ENCODE measurements at places on chromosomes 4 and X. TPM values are rescaled to one million over a fixed set of nuclear protein-coding genes. Genes with fewer than 3 reads are reported as not detected.

Gene DDX53
- not detected for total RNA-seq

Gene NAP1L3
- 0.31 TPM for total RNA-seq

- H3K27me3 ChIP-seq = no peaks in the 10 kb centered on the region
- H3K4me3 ChIP-seq = no peak overlapping the region
- DNase-seq = no peak
- no peaks in the 10 kb centered on the region for H3K36me3 ChIP-seq
- H3K4me1 ChIP-seq = no peaks in the 10 kb centered on the region
These were observed 35.0 kb downstream of the LIMCH1 start for GRCh38 chr4:41572956-41573355.

Gene DOK7
- 1.9 TPM for total RNA-seq

DNA sequence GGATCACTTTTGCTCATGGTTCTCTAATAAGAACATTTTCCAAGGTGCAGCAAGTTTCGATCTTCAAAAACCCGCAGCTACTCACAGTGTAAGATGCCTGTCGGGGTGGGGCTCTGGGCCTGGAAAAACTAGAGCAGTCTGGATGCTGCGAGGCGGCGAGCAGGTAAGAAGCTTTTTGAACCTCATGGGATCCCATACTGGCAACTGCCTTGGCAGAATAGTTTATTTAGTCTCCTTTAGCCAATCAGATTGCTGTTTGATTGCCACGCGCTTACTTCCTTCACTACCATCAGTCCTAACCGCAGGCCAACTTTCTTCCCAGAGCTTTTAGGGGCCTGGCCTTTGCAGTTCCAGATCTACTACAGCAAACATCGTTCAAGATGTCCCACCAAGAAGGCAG lies 61.3 kb upstream of the MAGEB10 start:
- H3K27ac ChIP-seq = no peak overlapping the region
- no peaks in the 10 kb centered on the region for H3K36me3 ChIP-seq
- H3K4me1 ChIP-seq = no peaks in the 10 kb centered on the region
- H3K4me3 ChIP-seq = no peak overlapping the region
- no peaks in the 10 kb centered on the region for H3K27me3 ChIP-seq

DNA sequence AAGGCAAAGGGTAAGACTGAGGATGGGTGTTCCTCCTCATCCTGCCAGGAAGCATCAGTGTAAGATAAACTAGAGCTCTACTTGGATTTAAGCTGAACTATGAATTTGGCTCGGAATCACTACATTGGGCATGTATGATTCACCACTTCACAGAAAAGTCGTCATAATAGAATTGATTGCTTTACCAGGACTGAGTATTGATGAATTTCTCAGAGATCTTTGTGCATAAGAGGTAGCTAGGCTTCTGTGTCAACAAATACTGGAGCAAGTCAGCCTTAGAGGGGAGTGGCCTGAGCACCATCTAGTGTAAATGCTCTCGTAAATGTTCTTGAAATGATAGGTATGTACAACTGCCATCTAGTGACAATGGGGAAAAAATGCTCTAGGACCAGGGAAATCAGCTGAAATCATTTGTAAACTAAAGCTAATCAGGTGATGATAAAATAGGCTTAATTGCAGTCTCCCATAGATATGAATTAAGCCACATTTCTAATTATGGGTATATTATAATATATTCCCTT lies 309.5 kb upstream of the FMR1 start:
- no peaks in the 10 kb centered on the region for H3K27me3 ChIP-seq
- no peaks in the 10 kb centered on the region for H3K4me1 ChIP-seq
- H3K36me3 ChIP-seq = no peaks in the 10 kb centered on the region
- H3K4me3 ChIP-seq = no peak overlapping the region
- no peak for DNase-seq

DNA sequence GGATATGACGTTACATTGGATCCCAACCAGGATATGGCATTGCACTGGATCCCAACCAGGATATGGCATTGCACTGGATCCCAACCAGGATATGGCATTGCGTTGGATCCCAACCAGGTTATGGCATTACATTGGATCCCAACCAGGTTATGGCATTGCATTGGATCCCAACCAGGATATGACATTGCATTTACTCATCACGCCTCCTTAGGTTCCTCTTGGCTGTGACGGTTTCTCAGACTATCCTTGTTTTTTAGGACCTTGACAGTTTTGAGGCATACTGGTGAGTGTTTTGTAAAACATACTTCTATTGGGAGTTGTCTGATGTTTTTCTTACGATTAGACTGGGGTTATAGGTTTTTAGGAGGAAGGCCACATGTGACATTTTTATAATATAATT lies 5.4 kb upstream of the ACSL1 start:
- no peak overlapping the region for H3K27ac ChIP-seq
- H3K27me3 ChIP-seq = no peaks in the 10 kb centered on the region
- H3K4me1 ChIP-seq = no peaks in the 10 kb centered on the region
- DNase-seq = no peak

DNA sequence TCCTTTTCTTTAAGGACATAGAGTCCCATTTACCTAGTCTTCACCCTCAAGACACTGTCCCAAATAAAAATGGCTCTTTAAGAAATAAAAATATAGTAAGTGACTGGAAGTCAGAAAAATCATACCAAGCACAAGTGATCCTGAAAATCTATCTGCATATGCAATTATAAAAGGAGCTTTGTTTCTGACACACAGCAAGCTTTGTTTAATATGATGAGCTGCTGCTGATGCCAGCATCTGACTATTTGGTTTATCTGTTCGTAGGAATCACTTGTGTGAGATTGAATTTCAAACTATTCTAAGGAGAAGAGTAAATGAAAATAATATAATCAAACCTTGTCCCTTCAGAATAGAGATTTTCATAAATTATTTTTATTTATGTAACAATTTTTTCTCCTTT lies 332.4 kb downstream of the PCDH7 start:
- H3K4me1 ChIP-seq = no peaks in the 10 kb centered on the region
- no peak overlapping the region for H3K27ac ChIP-seq
- no peak for DNase-seq
- H3K4me3 ChIP-seq = no peak overlapping the region
- H3K27me3 ChIP-seq = no peaks in the 10 kb centered on the region

Gene AKAP14
- not detected for total RNA-seq

DNA sequence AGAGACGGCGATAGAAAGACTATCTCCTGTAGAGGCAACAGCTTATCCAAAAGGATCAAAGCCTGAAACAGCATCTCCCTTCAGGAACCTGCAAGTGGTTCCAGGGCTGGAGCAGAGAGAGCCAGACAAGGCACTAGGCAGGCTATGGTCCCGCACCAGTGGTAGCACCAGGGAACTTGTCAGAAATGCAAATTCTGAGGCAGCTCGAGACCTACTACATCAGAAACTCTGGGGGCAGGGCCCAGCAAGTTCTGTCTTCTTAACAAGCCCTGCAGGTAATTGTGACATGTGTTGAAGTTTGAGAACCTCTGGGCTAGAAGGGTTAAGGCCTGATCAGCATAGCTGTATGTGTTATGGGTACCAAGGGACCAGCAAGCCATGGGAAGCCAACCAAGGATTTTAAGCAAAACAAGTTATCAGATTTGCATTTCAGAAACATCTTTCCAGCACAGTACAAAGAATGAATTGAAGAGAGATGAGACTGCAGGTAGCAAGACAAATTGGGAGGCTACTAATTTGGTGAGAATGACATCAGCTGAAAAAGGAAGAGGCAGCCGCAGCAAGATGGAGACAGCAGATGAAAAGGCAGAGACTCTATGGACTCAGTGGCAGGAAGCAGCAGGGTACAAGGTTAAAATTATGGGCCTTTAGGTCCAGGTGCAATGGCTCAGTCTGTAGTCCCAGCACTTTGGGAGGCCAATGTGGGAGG lies 139.7 kb downstream of the TSPAN5 start:
- H3K27me3 ChIP-seq = no peaks in the 10 kb centered on the region
- no peaks in the 10 kb centered on the region for H3K36me3 ChIP-seq
- H3K27ac ChIP-seq = no peak overlapping the region
- H3K4me1 ChIP-seq = no peaks in the 10 kb centered on the region
- DNase-seq = no peak

DNA sequence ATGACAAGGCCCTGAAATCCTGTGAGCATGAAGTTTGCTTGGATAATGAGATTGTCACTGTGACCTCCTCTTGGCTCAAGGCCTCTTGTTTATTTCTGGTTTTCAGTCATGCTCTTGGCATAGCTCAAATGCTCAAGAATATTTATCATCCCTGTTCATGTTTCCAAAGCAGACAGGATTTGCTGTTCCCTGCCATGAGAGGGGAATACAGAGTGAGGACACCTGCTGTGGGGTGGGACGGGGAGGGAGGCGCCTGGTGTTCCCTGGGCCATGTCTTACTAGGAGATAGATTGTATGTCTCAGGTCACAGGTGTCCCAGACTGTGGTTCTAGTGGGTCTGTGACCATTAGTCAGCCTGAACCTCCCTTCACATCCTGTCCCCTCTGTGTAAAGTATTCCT lies 34.9 kb upstream of the SH3RF1 start:
- H3K27me3 ChIP-seq = no peaks in the 10 kb centered on the region
- DNase-seq = no peak
- H3K4me3 ChIP-seq = no peak overlapping the region
- no peaks in the 10 kb centered on the region for H3K36me3 ChIP-seq
- H3K4me1 ChIP-seq = peaks cover 12% of the 10 kb centered on the region
- H3K27ac ChIP-seq = no peak overlapping the region

Gene F9
- total RNA-seq = 400 TPM

Gene UBQLN2
- total RNA-seq = 14.8 TPM

DNA sequence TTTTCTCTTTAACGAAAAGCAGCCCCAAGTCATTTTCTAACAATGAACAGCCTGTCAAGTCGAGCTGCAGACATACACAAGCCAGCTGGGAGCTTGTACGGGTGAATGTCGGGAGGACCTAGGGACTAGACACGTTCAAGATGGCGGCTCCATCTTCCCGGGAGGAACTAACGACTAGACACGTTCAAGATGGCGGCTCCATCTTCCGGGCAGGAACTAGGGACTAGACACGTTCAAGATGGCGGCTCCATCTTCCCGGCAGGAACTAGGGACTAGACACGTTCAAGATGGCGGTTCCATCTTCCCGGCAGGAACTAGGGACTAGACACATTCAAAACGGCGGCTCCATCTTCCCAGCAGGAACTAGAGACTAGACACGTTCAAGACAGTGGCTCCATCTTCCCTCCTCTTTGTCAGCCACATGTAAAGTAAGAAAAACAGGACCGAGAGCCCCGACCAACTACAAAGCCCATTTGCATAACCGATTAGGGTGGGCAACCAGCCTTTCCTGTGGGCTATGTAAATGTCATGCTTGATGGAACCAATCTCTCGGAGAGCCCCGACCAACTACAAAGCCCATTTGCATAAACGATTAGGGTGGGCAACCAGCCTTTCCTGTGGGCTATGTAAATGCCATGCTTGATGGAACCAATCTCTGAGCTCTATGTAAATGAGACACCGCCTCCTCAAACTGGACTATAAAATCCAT lies 175.5 kb downstream of the DHRSX start:
- H3K4me1 ChIP-seq = no peaks in the 10 kb centered on the region
- DNase-seq = peak; percentile 49
- H3K4me3 ChIP-seq = peak overlapping the region; percentile 32
- H3K27ac ChIP-seq = peak overlapping the region; percentile 33
- H3K36me3 ChIP-seq = no peaks in the 10 kb centered on the region
- no peaks in the 10 kb centered on the region for H3K27me3 ChIP-seq

DNA sequence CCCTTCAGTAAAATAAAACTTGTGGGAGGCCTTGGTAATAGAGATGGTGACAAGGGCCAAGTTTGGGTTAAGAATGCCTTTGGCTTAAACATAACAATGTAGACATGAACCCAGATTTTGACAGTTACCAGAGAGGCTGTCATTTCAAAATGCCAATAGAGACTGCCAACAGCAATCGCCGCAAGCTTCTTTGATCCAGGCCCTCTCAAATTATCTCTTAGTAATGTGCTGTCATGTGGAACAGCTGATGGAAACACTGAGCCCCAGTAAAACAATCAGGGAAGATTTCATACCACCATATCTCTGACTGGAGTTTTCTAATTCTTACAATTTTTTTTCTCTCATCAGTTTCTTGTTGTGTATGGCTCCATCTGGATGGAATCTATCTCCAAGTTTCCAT lies 80.5 kb downstream of the ZNF330 start:
- DNase-seq = no peak
- H3K27ac ChIP-seq = no peak overlapping the region
- H3K27me3 ChIP-seq = no peaks in the 10 kb centered on the region
- no peaks in the 10 kb centered on the region for H3K36me3 ChIP-seq
- H3K4me3 ChIP-seq = no peak overlapping the region
- no peaks in the 10 kb centered on the region for H3K4me1 ChIP-seq

DNA sequence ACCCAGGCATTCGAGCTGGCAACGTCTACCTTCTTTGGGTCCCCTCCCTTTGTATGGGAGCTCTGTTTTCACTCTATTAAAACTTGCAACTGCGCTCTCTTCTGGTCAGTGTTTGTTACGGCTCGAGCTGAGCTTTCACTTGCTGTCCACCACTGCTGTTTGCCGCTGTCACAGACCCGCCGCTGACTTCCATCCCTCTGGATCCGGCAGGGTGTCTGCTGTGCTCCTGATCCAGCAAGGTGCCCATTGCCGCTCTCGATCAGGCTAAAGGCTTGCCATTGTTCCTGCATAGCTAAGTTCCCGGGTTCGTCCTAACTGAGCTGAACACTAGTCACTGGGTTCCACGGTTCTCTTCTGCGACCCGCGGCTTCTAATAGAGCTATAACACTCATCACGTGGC lies 183.5 kb upstream of the GALNTL6 start:
- H3K27me3 ChIP-seq = no peaks in the 10 kb centered on the region
- H3K4me1 ChIP-seq = no peaks in the 10 kb centered on the region

Gene ATP2B3
- 0.07 TPM for total RNA-seq

Gene ARHGEF6
- total RNA-seq = 2.8 TPM

- H3K4me3 ChIP-seq = no peak overlapping the region
- DNase-seq = no peak
- no peak overlapping the region for H3K27ac ChIP-seq
- H3K27me3 ChIP-seq = no peaks in the 10 kb centered on the region
These were observed 204.0 kb downstream of the RASL11B start for GRCh38 chr4:53066155-53066554.

- H3K4me3 ChIP-seq = no peak overlapping the region
- H3K27ac ChIP-seq = peak overlapping the region; percentile 5
- no peaks in the 10 kb centered on the region for H3K36me3 ChIP-seq
- no peaks in the 10 kb centered on the region for H3K4me1 ChIP-seq
- no peak for DNase-seq
These were observed 26.6 kb downstream of the VSIG4 start for GRCh38 chrX:66013194-66013816.

GRCh38 chr4:142402156-142402555 lies 443.9 kb downstream of the INPP4B start:
- no peaks in the 10 kb centered on the region for H3K36me3 ChIP-seq
- no peaks in the 10 kb centered on the region for H3K27me3 ChIP-seq
- no peak overlapping the region for H3K27ac ChIP-seq
- no peaks in the 10 kb centered on the region for H3K4me1 ChIP-seq

Measured in right lobe of liver (tissue), 6 donors.